ENCODE measurements at places on chromosomes 3 and 15. TPM values are rescaled to one million over a fixed set of nuclear protein-coding genes. Genes with fewer than 3 reads are reported as not detected.

DNA sequence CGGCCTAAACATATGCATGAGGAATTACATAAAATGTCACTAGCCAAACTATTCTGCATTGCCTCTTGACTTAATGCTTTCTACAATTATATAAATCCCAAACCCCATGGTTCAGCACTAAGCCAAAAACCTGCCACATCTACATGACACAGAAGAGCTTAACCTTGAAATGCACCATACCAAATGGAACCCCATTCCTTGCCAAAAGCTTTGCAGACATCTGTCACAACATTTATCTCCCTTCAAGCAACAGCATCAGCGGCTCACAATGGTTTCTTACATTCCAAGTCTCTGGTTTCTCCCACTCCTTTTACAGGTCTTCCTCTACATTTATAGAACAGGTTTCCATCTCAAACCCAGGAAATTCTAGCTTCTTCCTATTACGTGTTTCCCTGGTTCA is 58.4 kb upstream of the GYG1 start:
- H3K27ac ChIP-seq, result no peak overlapping the region
- H3K27me3 ChIP-seq, result no peaks in the 10 kb centered on the region
- no peak overlapping the region for H3K4me3 ChIP-seq
- H3K36me3 ChIP-seq, result no peaks in the 10 kb centered on the region
- H3K4me1 ChIP-seq, result no peaks in the 10 kb centered on the region

DNA sequence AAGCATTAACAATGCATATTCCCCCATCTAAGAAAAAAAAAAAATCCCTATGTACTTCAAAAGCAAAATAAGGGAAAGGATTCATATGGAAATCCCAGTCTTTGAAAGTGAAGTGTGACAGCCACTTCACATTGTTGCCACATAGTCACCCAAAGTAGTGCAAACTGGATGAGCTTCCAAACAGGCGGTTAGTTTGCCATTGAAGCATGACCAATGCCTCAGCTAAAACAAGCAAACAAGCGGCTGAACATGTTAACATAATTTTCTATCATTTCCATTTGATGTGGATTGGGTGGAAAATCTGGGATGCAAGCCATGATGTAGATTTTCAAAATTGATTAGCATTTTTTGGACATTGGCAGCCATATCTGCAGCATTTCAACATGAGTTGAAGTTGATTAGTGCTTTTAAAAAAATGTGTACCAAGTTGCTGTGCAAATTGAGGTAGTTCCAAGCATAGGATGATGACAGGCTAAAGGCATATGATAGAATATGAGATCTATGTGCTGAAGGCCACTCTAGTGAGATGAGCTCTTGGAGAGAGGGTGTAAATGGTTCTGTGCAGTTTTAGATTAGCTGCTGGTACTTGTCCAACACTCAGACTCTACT is 405.2 kb downstream of the NR2F2 start:
- H3K4me1 ChIP-seq, result no peaks in the 10 kb centered on the region
- DNase-seq, result no peak
- H3K36me3 ChIP-seq, result no peaks in the 10 kb centered on the region
- no peaks in the 10 kb centered on the region for H3K27me3 ChIP-seq

DNA sequence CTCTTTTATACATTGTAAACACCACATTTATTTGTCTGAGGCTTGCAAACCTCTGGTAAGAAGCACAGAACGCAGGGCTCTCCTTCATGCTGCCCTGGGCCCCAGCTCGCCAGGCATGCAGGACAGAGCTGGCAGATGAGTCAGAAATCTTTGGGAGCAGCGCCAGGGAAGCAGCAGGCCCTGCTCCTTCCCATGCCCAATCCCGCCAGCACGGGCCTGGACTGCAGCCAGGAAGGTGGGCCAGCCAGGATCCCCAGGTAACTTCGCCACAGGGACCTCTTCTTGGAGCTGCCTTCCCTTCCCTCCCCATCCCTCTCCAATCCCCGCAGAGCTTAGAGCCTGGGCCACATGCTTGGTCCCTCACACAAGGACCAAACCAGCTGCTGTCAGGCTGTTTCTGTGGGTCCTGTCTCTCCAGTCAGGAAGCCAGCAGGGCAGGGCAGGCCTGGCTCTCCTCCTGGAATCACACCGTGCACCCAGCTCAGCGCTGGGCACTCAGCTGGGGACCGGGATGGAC is 8.8 kb downstream of the STOML1 start:
- no peak overlapping the region for H3K4me3 ChIP-seq
- H3K27ac ChIP-seq, result peak overlapping the region; percentile 97
- DNase-seq, result peak; percentile 81
- H3K36me3 ChIP-seq, result peaks cover 10% of the 10 kb centered on the region

GRCh38 chr3:11379238-11379823 is 107.1 kb downstream of the ATG7 start:
- H3K4me3 ChIP-seq, result peak overlapping the region; percentile 6
- H3K4me1 ChIP-seq, result peaks cover 16% of the 10 kb centered on the region
- H3K36me3 ChIP-seq, result no peaks in the 10 kb centered on the region
- no peak for DNase-seq

GRCh38 chr3:196996454-196997265 is 28.0 kb upstream of the PIGZ start:
- no peaks in the 10 kb centered on the region for H3K27me3 ChIP-seq
- no peak overlapping the region for H3K4me3 ChIP-seq
- no peak for DNase-seq
- H3K4me1 ChIP-seq, result no peaks in the 10 kb centered on the region
- no peaks in the 10 kb centered on the region for H3K36me3 ChIP-seq
- H3K27ac ChIP-seq, result no peak overlapping the region

DNA sequence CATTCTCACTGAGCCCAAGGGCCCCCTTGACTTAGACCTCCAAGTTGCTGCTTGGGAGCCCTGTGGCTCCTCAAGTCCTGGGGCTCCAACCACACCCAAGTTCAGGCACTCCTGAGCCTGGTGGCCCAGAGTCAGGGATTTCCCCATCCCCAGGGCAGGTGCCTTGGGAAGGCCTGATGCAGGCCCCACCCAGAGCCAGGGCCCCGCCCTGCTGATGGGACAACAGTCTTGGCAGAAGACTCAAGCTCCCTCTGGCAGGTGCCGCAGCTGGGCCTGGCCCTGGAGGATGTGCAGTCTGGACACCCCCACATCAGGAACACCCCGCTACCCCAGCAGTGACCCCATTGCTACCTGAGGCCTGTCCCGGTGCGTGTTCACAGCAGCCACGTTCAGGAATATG is 17.7 kb upstream of the SHISA5 start:
- H3K36me3 ChIP-seq, result no peaks in the 10 kb centered on the region
- no peak overlapping the region for H3K4me3 ChIP-seq
- no peak for DNase-seq
- no peak overlapping the region for H3K27ac ChIP-seq
- no peaks in the 10 kb centered on the region for H3K4me1 ChIP-seq

The BUB1B gene
- total RNA-seq, result not detected

The RASSF1 gene
- 34.9 TPM for total RNA-seq

The LMOD3 gene
- total RNA-seq, result not detected

The FAM174B gene
- 5.2 TPM for total RNA-seq

DNA sequence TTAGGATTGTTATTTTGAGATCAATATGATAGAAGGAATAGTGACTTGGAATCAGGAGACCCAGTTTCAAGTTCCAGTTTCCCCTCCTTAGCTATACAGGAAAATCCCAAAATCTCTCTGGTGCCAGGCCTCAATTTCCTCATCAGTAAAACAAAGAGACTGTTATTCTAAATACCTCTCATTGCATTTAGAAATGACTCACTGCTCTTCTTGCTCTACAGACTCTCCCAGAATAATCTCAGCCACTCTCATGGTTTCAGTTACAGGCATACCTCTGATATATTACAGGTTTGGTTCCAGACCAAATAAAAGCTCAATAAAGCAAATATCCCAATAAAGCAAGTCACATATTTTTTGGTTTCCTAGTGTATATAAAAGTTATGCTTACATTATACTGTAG is 28.3 kb downstream of the IMPG2 start:
- no peaks in the 10 kb centered on the region for H3K4me1 ChIP-seq
- no peak overlapping the region for H3K4me3 ChIP-seq
- no peaks in the 10 kb centered on the region for H3K36me3 ChIP-seq
- H3K27me3 ChIP-seq, result no peaks in the 10 kb centered on the region
- DNase-seq, result no peak

The VILL gene
- 6.3 TPM for total RNA-seq

GRCh38 chr3:40763807-40764206 is 239.0 kb downstream of the ZNF621 start:
- H3K4me1 ChIP-seq, result peaks cover 12% of the 10 kb centered on the region
- no peaks in the 10 kb centered on the region for H3K36me3 ChIP-seq
- no peak overlapping the region for H3K4me3 ChIP-seq
- no peak for DNase-seq
- H3K27me3 ChIP-seq, result no peaks in the 10 kb centered on the region
- no peak overlapping the region for H3K27ac ChIP-seq

Data from ascending aorta (tissue), 2 donors.